ENCODE measurements at places on chromosomes 13 and 19. TPM values are rescaled to one million over a fixed set of nuclear protein-coding genes. Genes with fewer than 3 reads are reported as not detected.

DNA sequence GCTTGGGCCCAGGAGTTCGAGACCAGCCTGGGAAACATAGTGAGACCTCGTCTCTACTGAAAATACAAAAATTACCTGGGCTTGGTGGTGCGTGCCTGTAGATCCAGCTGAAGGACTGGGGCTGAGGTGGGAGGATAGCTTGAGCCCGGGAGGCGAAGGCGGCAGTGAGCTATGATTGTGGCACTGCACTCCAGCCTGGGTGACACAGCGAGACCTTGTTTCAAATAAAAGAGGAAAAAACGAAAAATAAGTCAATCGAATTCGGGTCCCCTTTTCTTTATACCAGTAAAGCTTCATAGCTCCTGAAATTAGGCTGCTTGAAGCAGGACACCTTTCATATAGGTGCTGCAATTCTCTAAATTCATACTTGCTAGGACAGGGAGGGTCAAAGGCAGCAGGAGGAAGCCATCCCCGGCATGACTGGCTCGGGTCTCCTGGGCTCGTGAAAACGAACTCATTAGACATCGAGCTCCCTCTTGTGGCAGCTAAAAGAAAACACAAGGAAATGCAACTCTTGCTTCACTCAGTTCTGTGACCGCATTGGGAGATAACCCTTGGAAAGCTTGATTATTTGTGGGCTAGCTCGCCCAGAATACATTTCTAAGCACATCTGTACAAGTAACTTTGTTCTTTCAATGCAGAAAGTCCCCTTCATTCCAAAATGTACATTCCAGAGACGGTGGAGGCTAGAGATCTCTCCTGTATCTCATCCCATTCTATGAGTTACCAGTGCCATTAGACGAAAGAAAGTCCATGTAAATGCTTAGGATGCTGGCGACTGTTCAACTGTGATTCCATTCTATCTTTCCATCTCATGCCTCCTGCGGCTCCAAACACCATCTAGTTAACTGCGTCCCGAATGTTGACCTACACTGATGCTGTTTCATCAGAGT lies 16.8 kb downstream of the FPR2 start:
- DNase-seq: peak; percentile 71

- no peak for DNase-seq
These were observed 3.9 kb downstream of the SLC25A41 start for GRCh38 chr19:6429419-6430221.

DNA sequence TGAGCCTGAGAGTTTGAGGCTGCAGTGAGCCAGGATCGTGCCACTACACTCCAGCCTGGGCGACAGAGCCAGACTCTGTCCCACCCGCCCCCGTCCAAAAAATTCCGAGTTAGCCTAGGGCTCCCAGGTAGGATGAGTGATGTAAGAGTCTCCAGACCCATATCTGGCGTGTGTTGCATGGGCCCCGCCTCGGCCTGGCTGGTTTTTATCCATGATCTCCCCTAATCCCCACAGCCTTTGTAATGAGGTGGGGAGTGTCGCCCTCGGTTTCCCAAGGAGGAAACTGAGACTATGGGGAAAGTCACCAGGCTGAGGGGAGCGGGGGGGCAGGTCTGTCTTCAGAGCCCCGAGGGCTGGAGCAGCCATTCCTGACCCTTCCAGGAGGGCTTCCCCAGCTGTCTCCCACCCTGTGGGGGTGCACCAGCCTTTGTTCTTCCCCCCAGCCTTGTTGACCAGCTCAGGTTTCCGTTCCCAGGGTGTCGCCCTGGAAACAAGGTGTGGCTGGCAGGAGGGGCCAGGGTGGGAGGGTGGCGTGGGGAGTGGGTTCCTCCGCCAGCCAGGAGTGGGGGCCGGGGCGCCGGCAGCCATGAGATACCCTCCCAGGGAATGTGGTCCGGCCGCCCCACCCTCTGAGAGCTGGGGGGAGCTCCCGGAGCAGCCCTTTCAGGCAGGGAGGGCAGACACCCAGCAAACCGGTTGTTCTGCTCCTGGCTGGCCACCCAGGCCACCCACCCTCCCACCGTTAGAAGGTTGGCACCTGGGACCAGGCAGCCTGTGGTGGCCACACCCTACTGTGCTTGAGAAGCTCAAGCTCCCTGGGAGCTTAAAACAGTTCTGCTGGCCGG lies 11.5 kb downstream of the MYH14 start:
- no peak for DNase-seq

GRCh38 chr13:45851171-45851921 lies at the start of gene SIAH3:
SIAH3 (minus strand) TSS chr13:45851753; CDS start chr13:45851629, 124 bp downstream.
- no peak for DNase-seq

GRCh38 chr13:34241332-34241731 lies 423.4 kb downstream of the RFC3 start:
- DNase-seq: no peak

GRCh38 chr19:51331193-51331592 lies 10.7 kb downstream of the VSIG10L start:
- no peak for DNase-seq

Gene CEACAM8
- not detected for total RNA-seq
